Stimulated activated CD4-positive, alpha-beta T cell treated with anti-CD3 and anti-CD28 coated beads, Interleukin-1b, Interleukin-23, amount 100 ng/mL, for 1 hour (primary cell): ENCODE measurements at places on chromosomes 1 and 21.

DNA sequence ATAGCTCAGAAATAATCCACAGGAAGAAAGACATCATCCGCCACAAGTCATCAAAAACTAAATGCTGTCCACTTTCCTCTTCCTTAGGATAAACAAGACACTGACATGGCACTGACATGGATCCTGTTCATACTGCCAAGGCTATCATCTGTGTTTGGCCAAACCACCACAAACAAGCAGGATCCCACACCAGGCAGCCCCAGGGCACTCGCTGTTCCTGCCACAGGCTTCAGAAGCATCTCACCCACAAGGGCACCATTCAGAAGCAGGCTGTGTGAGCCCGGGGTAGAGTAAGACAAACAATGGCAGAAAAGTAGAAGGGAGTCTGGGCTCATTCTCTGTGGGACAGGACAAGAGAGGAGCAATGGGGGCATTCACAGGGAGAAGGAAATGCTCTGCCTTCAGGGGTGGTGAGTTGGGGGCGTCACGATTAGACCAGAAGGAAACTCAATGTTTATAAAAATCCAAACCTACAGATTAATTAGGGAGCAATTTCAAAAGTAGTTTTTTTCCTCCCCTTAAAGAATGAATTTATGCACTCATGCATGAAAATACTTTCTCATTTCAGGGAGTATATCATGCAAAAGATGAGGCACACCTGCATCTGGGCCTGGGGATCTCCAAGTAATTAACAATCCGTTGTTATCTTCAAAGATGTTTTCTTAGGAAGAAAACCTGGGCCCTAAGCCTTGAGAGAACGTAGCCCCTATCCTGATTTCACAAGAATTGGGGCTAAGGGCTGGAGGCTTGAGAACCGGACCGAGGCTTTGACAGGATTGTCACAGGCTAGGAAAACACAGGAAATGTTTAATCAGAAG lies 43.3 kb upstream of the ATP1A1 start:
- DNase-seq: no peak

- no peak for DNase-seq
Observed at GRCh38 chr1:197305925-197306324, 37.9 kb downstream of the CRB1 start.

GRCh38 chr1:21201650-21202049 lies 25.0 kb upstream of the EIF4G3 start:
- no peak for DNase-seq

DNA sequence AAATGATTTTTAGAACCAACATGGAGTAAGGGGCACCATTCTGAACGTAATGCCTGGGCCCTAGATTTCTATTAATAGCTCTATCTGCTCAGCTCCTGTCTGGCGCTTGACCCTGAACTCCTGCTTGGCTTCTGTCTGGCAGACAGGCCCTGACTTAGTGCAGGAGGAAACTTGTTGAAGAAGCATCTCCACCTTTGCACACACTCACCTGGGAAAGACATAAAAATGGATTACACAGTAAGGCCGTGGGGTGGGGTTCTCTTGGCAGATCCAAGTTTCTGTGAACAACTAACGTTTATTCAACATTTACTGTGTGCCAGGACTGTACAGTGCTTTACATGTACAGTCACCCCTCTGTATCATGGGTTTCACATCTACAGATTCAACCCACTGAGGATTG lies 62.1 kb upstream of the CNIH3 start:
- DNase-seq: no peak

GRCh38 chr1:207828485-207829158 lies 76.8 kb downstream of the CD46 start:
- peak; percentile 19 for DNase-seq

- DNase-seq: peak; percentile 4
Observed at GRCh38 chr1:51569284-51570062, 47.4 kb upstream of the OSBPL9 start.

- no peak for DNase-seq
Observed at GRCh38 chr1:19678493-19678892, 13.8 kb downstream of the HTR6 start.

DNA sequence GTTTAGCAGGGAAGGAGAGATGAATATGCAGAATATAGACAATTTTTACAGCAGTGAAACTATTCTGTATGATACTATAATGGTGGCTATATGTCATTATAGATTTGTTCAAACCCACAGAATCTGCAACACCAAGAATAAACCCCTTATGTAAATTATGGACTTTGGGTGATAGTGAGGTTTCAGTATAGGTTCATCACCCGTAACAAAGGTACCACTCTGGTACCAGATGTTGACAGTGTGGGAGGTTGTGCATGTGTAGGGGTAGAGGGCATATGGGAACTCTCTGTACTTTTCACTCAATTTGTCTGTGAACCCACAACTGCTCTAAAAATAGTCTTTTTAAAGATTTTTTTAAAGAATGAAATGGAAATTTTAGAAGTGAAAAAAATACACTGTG lies 29.9 kb upstream of the PRDX6 start:
- no peak for DNase-seq

GRCh38 chr1:59150577-59151386 lies 146.1 kb upstream of the FGGY start:
- no peak for DNase-seq

GRCh38 chr1:202129453-202130296 lies 7.0 kb downstream of the GPR37L1 start:
- DNase-seq: no peak

DNA sequence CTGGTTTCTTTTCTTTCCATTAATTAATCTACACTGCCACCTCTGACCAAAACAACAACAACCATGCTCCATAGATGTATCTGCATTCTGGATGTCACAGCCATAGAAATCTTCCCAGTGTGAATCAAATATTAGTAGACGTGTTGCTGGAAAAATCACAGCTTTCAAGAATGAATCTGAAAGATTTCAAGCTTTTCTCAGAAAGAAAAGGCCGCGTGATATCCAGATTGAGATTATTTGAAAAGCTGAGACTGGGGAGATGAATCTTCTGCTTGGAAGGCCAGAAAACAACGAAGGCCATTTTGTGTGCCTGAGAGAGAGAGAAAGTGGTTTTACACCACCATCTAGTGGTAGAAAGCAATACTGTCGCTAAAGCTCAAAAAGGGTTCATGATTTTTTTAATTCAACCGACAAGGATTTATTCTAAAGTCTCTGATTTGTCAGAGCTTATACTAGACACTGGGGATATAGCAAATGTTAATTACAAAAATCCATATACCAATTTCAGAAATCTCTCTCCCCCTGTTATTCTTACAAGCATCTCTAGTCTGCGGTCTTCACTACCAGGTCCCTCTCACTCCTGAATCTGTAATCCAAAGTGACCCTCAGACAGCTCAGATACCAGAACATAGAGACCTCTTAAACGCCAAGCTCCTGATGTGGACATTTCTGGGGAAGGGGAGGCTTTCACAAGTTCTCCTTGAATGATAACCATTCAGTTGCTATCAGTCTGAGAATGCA lies 87.5 kb upstream of the SGIP1 start:
- no peak for DNase-seq

DNA sequence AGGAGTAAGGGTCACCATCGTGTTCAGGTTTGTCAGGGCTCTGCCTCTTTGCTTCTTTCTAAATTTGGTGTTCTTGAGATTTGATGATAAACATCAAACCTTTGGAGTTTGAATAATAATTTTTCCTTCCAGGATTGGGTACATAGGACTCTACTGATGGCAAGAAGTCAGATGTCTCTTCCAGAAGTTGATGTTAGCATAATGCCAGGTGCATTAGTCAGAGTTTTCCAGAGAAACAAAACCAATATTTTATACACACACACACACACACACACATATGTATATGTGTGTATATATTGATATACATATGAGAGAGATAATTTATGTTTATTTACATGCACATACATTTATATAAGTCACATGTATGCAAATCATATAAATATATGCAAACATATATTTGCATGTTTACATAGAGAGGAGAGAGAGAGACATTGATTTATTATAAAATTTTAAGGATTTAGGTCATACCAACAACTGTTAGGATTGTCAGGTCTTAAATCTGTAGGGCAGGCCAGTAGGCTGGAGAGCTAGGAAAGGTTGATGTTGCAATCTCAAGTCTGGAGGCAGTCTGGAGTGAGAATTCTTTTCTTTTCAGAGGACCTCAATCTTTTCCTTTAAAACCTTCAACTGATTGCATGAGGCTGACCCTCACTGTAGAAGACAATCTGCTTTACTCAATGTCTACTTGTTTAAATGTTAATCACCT lies 199.2 kb downstream of the HLX start:
- DNase-seq: no peak

DNA sequence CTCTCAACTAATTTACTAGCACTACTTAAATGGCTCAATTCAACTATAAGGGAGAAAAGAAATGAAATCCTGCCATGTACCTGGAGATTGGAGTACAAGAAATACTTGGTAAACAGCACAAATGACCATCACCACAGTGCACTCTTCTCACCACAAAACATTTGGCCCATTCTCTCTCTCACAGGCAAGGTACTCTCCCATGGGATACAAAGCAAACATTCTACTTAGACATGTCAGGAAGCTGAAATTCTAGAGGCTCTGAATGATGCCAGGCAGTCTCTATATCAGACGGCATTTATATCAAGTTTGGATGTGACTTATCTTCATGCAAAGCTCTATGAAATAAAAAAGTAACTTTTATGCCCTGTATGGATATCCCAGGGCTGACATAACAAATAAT lies 72.5 kb downstream of the DPT start:
- no peak for DNase-seq

DNA sequence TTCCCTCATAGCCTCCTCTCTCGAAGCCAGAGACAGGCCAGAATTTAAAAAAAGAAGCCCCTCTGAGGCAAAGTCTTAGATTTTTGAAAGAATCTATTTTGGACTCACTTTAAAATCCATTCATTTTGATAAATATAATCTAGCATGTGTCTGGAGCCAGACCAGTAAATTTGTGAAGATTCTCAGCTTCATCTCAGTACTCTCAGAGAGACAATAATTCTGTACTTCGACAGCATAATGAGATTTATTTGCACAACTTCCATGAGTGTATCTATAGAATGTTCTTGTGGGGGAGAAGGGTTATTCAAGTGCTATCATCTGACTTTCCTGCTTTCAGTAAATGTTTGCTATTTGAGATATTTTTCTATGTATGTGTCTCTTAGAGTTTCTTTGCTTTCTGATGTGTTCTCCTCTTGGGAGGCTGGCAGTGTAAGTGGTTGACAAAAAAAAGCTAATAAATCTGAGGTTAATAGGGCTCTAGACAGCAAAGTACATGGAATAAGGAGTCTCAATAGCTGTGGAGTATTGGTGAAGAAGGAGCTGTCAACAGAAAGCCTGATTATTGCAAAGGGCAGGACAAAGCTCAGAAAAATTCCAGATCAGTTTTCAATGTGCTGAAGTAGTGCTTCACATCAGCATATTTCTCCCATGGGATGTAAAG lies 223.0 kb downstream of the PTBP2 start:
- DNase-seq: no peak

- no peak for DNase-seq
Observed at GRCh38 chr1:243428617-243429342, 172.9 kb downstream of the SDCCAG8 start.

DNA sequence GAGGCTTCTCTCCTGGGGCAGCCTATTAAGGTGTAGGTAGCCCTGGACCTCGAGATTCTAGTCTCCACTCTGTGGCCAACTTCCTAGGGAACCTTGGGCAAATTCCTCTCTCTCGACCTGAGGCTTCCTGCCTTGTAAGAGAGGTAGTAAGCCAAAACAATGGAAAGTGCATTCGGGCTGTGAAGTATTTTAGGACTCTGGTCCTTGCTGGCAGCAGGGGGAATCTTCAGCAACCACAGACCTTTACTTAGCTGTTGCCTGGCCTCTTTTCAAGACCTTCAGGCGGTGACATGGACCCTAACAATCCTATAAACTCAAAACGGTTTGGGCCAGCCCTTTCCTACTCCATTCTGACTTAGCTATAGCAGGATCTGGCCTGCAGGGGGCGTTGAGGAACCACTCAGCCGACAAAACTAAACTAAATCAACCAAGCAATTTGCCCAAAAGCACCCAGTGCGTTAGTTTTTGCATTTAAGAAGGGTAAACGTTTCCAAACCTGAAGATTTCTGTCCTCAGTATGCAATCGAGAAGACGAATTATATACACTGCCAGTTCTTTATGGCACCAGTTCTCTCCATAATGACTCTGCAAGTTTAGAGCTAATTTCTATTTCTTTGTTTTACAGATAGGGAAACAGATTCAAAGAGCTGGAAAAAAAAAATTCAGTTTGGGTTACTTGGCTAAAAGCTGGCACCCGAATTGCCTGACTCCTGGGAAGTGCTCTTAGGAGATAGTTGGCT lies 10.9 kb upstream of the SESN2 start:
- peak; percentile 71 for DNase-seq

GRCh38 chr1:246454655-246455054 lies 52.4 kb downstream of the SMYD3 start:
- no peak for DNase-seq

DNA sequence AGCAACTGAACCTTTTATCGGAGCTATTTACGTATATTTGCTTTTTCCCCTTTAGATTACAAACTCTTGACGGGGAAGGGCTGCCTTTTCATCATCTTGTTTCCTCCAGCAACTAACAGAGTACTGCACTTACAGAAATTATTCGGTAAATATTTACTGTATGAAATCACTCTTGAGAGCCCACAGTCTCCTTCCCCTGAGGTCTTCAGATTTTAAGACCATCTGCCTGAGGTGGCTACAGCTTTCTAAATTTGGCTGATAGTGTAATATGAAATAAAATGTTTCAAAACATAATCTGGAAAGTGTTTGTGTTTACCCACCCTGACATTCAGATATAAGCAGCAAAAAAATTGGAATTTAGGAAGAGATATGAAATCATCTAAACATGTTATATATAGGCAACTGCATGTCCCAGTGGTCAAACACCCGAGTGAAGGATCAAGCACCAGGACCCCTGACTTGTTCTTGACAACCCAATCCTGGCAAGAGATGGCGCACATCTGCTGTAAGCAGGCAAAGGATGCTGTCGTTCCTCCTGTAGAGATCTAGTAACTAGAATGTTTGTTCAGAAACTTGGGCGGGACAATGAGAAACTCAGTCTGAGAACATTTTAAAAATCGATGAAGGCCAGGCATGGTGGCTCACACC lies 60.9 kb downstream of the SIPA1L2 start:
- DNase-seq: no peak

GRCh38 chr1:243974451-243975292 lies 76.4 kb upstream of the ZBTB18 start:
- no peak for DNase-seq

GRCh38 chr1:152811050-152811449 lies 721 bp upstream of the LCE1B start:
- DNase-seq: no peak
